ENCODE measurements at places on chromosomes 12 and 14.
A peak's percentile ranks its signal among the peaks of the same experiment; 100 is the strongest.

DNA sequence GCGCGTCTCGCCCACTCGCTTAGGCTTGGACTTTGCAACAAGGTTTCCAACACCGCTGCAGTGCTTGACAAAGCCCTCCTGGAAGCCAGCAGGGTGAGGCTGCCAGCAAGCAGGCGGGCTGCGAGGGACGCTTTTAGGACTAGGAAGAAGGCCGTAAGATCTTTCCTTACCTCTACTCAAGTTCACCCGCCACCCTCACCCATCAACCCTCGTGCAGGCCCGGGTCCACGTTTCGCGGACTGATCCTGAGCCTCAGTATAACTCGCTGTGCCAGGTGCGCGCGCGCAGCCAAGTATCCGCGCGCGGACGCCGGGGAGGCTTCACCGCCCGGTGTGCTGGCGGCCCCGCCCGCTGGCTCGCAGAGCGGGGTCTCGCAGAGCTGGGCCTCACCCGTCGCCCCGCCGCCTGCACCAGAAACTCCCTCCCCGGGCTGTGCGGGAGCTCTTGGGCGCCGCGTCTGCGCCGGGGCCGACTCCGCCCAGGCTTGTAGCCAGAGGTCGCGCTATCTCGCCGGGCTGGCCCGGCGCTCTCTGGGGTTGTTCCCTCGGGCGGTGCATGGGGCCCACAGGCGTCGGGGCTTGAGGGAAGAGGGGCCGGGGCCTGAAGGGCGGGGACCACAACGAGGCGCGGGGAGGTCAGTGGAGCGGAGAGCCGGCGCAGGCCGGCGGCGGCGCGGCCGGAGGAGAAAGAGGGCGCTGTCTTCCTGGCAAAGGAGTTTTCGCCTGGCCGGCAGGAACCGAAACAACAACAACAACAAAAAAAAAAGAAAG, 7.6 kb upstream of the SIX1 start:
- peak; percentile 37 for DNase-seq

DNA sequence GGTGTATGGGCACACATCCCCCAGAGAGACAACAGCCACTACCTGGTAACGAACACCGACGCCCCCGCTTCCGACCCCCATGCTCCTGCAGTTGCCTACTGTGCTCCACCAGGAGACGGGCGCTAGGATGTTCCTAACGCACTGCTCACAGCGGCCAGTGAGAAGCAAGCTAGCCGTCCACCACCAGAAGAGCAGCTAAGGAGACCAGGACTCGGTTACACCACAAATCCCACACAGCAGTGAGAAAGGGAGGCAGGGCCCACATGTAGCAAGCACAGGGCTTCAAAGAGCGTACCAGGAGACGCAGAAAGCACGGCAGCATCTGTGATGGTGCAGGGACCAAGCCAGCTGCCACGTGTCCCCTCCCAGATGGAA, 117.0 kb downstream of the NCOR2 start:
- no peak for DNase-seq

- no peak for DNase-seq
These were observed 42.9 kb upstream of the ATP23 start for GRCh38 chr12:57898308-57898970.

DNA sequence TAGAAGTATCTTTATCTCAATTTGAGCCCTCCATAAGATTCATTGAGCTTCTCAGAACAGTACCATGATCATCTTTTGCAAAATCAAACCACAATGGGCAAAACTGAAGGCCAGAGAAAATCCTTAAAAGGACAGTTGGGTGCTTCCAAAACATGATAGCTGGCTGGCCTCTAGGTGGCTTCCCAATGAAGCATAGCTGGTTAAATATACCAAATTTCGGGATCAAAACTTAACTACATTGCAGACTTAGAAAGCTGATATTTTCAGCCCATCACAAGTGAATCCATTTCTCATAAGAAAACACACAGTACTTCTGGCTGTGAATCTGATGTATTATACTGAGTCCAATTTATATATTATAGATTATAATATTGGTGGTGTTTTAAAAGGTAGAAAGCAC, 15.3 kb upstream of the PIK3C2G start:
- no peak for DNase-seq

GRCh38 chr12:61896436-61896835, 363.8 kb upstream of the USP15 start:
- no peak for DNase-seq

GRCh38 chr14:81656811-81657210, 123.2 kb upstream of the SEL1L start:
- no peak for DNase-seq

GRCh38 chr12:122517877-122518276, 8.9 kb downstream of the RSRC2 start:
- DNase-seq: no peak

DNA sequence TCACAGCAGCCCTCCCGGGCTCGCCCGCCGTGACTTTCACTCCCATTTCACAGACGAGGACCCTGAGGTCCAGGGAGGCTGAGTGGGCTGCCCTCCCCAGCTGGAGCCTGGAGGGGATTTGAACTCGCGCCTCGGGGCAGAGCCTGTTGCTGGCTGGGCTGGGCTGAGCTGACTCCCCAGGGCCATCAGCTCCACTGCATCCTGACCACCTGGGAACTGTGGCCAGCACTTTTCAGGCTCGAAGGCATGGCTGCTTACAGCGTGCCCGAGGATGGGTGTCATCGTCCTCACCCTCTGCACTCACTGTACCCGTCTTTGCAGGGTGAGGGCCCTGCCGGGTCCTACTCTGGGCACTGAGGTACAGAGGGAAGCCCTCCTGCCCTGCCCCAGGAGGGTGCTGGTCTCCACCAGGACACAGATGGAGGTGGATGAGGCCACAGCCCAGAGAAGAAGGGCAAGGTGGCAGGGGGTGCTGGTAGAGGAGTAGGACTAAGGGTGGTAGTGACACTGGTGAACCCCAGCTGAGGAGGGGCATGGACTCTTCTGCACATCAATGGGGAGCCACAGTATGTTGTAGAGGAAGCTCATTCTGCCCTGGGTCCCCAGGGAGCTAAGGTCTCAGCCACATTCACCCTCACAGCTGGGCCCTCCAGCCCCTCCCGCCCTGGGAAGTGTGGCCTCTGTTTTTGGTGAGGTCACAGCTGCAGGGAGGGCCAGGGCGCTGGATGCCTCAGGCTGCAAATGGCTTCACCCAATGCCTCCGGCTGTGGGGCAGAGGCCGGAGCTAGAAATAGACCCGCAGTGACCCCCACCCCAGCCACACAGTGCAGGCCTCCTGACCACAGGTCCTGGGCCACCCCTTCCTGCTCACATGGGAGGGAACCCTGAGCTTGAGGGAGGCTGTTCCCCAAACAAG, 365.1 kb upstream of the SFSWAP start:
- peak; percentile 54 for DNase-seq

- peak; percentile 75 for DNase-seq
These were observed 21.1 kb downstream of the ZFHX2 start for GRCh38 chr14:23530375-23531055.

DNA sequence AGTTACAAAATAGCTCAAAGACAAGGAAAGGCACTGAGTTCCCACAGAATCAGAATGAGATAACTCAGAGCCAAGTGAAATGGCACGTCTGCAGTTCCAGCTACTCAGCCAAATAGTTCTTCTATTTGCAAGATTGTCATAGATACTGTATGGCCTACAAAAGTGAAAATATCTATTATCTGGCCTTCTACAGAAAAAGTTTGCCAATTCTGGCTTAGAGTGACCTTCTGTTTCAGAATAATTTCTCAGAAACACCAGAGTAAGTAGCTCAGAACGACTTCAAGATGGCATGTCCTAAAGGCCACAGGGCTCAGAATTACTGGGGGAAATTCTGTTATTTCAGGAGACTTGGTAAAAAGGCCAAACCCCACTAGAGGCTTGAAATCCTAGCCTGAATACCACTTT, 10.7 kb upstream of the RTRAF start:
- DNase-seq: no peak

GRCh38 chr12:77189458-77189857, 124.1 kb upstream of the E2F7 start:
- no peak for DNase-seq
